ENCODE measurements at places on chromosomes 2 and 18. TPM values are rescaled to one million over a fixed set of nuclear protein-coding genes. Genes with fewer than 3 reads are reported as not detected.

Gene SP5
- 4.4 TPM for total RNA-seq

Gene SATB2
- total RNA-seq = 3.2 TPM

Gene TMEM37
- total RNA-seq = 16.4 TPM

Gene CCDC93
- total RNA-seq = 36.7 TPM

Gene PLGLB2
- 3.4 TPM for total RNA-seq

Gene UGT1A10
- not detected for total RNA-seq

Gene COLEC11
- total RNA-seq = 0.33 TPM

Gene CTIF
- 48.5 TPM for total RNA-seq

Gene GALNT5
- total RNA-seq = 1.7 TPM

Gene MYOM1
- 2.0 TPM for total RNA-seq

Data from type B pancreatic cell (in vitro differentiated cells).